ENCODE measurements at places on chromosomes 4 and X.

DNA sequence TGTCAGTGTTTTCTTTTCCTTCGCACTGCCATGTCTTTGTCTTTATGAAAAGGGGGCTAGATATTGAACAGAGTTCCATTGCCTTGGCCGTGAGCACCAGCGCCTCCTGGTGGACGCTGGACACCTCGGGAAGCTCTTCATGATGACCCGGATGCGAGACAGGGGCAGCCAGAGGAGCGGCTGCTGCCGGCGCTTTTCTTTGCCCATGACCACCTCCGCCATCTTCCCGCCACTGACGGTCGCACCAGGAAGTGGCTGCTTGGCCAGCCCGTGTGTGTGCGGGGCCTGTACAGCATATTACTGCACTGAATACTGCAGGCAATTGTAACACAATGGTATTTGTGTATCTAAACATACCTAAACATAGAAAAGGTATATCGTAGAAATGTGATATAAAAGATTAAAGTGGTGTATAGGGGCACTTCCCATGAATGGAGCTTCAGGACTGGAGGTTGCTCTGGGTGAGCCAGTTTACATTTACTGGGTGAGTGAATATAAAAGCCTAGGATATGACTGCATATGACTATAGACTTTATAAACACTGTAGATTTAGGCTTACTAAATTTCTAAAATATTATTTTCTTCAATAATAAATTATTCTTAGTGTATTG, 15.8 kb upstream of the GRIA2 start:
- no peaks in the 10 kb centered on the region for H3K36me3 ChIP-seq
- H3K4me1 ChIP-seq = peaks cover 2% of the 10 kb centered on the region
- no peak overlapping the region for H3K27ac ChIP-seq
- no peak overlapping the region for H3K4me3 ChIP-seq

- no peaks in the 10 kb centered on the region for H3K36me3 ChIP-seq
- no peak for DNase-seq
Observed at GRCh38 chr4:113866611-113867010, 105.1 kb upstream of the CAMK2D start.

- H3K4me3 ChIP-seq = no peak overlapping the region
- H3K27me3 ChIP-seq = no peaks in the 10 kb centered on the region
- peaks cover 41% of the 10 kb centered on the region for H3K4me1 ChIP-seq
- peaks cover 3% of the 10 kb centered on the region for H3K36me3 ChIP-seq
- no peak overlapping the region for H3K27ac ChIP-seq
Observed at GRCh38 chrX:9518889-9519288, 54.0 kb downstream of the TBL1X start.

GRCh38 chr4:181952478-181952877, 290.7 kb upstream of the TENM3 start:
- no peaks in the 10 kb centered on the region for H3K36me3 ChIP-seq
- no peak for DNase-seq
- no peak overlapping the region for H3K4me3 ChIP-seq
- H3K27ac ChIP-seq = peak overlapping the region; percentile 92
- H3K4me1 ChIP-seq = peaks cover 41% of the 10 kb centered on the region

DNA sequence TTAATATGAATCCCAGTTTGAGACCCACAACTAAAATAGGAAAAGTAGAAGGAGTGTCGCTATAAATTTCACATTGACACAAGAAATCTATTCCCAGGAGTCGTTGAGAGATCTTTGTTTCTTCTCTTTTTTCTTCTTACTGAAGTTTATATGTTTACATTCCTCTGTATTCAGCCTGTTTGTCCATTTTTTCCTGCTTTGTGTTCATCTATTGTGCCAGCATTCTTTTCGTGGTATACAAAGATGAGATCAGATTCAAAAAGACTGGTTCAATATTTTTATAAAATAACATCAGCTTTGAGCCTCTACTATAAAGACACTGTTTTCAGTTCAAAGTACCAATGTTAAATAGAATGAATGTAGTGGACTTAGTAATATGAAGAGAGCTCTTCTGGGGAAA, 95.4 kb upstream of the MYOZ2 start:
- no peaks in the 10 kb centered on the region for H3K36me3 ChIP-seq
- no peak for DNase-seq
- no peak overlapping the region for H3K27ac ChIP-seq
- H3K27me3 ChIP-seq = no peaks in the 10 kb centered on the region

- no peak for DNase-seq
- H3K4me1 ChIP-seq = peaks cover 3% of the 10 kb centered on the region
- no peak overlapping the region for H3K4me3 ChIP-seq
Observed at GRCh38 chr4:27685947-27686346, 825.3 kb downstream of the STIM2 start.

DNA sequence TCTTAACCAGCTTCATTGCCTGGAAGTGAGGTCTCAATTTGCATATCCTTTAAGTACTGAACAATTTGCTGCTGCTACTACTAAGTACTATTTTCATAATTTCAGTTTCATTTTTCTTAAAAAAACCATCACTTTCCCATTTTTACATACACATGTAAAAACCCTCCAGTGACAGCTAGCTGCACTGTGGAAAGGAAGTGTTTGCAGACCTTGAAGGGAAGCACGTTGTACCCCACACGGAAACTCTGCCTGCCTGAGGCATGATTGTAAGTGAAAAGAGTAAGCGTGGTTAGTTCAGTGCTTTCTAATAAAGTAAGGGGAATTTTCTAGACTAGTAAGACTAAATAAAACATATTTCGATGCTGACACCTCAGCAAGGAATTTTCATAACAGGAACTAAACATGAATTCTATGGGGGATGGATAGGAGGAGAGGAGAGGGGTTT, 103.6 kb downstream of the RAPGEF2 start:
- H3K27me3 ChIP-seq = no peaks in the 10 kb centered on the region
- H3K36me3 ChIP-seq = peaks cover 4% of the 10 kb centered on the region
- H3K27ac ChIP-seq = peak overlapping the region; percentile 51

DNA sequence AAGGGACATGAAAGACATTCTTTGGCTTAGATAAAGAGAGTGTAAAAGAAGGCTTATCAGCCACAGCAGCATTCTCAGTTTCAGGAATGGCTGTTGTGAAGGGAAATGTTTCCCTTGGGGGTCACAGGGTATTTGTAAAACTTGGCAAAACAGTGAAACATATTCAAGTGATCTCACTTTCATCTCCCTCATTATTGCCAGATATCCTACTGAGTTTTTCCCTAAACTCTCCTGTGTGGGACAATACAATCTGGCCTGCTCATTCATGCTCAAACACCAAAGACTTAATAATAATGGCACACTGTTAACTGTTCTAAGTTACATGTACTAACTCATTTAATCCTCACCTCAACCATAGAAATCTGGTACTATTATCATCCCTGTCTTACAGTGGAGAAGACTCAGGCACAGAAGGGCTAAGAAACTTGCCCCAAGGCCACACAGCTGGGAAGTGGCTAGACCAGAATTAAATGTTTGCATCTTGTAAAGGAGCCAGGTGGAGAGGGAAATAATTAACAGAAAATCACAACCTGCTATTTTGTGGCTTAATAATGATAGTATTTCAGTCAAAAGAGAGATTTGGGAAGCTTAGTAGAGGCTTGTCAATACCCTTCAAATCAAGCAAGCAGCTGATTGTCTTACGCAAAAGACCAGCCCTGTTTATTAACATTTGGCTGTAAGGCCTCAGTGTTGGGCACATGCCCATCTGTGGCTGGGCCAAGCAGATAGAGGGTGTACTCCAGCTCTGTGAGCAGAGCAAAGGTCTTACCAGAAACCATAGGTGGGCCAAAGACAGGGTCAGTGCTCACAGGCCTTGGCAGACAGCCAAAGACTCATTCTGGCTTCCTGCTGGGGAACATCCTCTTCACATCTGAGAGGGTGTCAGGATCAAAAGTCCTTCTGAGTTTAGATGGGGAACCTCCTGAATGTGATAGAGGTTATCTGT, 17.3 kb downstream of the SMPX start:
- peaks cover 89% of the 10 kb centered on the region for H3K4me1 ChIP-seq
- H3K27ac ChIP-seq = peak overlapping the region; percentile 92
- no peaks in the 10 kb centered on the region for H3K27me3 ChIP-seq
- DNase-seq = no peak
- no peaks in the 10 kb centered on the region for H3K36me3 ChIP-seq

GRCh38 chr4:16230308-16230707, 4.0 kb upstream of the TAPT1 start:
- peaks cover 30% of the 10 kb centered on the region for H3K4me1 ChIP-seq
- no peak overlapping the region for H3K27ac ChIP-seq
- H3K36me3 ChIP-seq = no peaks in the 10 kb centered on the region
- no peak for DNase-seq

GRCh38 chr4:89640620-89641366, 196.2 kb downstream of the SNCA start:
- peak overlapping the region; percentile 56 for H3K4me3 ChIP-seq
- no peaks in the 10 kb centered on the region for H3K27me3 ChIP-seq
- peak; percentile 73 for DNase-seq

DNA sequence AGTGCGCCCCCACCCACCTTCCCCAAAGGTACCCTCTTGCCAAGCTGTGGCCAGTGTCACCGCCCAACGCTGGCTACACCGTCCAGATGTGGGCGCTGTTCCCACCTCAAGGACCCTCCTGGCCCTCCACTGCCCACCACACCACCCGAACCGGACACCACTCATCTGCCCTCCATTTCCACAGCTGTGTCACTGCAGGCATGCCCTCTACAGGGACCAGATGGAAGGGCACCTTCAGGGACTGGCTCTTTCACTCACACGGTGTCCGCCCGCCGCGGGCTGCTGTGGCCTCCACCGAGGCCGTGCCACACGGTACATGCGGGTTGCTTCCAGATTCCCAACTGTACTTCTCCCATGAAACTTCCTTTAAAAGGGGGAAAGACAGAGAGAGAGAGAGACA, 87.7 kb downstream of the FAM53A start:
- H3K4me1 ChIP-seq = peaks cover 2% of the 10 kb centered on the region
- H3K27ac ChIP-seq = no peak overlapping the region
- no peak for DNase-seq
- H3K27me3 ChIP-seq = peaks cover 6% of the 10 kb centered on the region

DNA sequence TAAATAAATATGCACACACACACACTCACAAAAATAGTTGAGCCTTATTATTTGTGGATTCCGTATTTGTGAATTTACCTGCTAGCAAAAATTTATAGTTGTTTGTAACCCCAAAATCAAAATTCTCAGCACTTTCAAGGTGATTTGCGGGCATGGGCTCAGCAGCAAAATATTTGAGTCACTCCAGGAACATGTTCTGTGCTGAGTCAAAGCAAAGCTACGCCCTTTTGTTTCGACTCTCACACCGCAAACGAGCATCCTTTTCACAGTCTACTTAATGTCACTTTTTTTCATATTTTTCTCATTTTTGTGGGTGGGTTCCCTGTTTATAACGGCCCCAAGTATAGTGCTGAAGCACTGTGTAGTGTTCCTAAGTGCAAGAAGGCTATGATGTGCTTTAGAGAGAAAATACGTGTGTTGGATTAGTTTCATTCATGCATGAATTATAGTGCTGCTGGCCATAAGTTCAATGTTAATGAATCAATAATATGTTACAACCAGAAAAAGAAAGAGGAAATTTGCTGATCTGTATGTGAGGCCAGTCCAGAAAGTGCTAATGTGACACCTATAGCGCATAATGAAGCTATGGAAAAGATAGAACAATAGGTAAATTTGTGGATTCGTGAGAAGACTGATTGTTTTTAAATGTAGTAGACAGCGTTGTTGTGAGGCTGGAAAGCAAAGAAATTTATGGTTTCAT, 723.2 kb upstream of the AGA start:
- H3K36me3 ChIP-seq = peaks cover 6% of the 10 kb centered on the region
- DNase-seq = no peak
- H3K27ac ChIP-seq = peak overlapping the region; percentile 23

DNA sequence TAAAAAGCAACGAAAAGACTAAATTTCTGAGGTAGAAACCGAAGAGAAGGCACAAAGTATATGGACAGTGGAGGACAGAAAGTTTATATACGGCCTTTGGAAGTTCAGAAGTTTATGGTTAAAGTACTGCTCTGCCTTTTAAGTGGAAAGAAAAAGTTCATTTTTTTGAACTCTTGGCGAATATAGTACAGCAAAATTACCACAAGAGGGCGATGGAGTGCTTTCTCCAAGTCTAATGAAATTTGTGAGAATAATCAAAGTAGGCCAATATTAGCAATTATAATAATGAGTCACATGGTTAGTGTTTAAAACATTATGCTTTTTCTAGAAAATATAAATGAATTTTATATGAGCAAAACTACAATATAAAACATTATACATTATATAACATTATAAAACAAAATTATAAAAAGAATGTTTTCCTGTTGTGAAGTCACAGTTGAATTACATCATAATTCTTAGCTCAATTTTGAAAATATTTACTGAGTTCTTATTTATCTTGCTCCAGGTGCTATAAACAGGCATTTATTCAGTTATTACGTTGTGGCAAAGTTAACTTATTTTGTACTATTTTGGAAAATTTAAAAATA, 136.2 kb upstream of the BMPR1B start:
- DNase-seq = no peak
- H3K4me1 ChIP-seq = peaks cover 2% of the 10 kb centered on the region
- H3K36me3 ChIP-seq = peaks cover 11% of the 10 kb centered on the region
- H3K4me3 ChIP-seq = no peak overlapping the region
- no peak overlapping the region for H3K27ac ChIP-seq

DNA sequence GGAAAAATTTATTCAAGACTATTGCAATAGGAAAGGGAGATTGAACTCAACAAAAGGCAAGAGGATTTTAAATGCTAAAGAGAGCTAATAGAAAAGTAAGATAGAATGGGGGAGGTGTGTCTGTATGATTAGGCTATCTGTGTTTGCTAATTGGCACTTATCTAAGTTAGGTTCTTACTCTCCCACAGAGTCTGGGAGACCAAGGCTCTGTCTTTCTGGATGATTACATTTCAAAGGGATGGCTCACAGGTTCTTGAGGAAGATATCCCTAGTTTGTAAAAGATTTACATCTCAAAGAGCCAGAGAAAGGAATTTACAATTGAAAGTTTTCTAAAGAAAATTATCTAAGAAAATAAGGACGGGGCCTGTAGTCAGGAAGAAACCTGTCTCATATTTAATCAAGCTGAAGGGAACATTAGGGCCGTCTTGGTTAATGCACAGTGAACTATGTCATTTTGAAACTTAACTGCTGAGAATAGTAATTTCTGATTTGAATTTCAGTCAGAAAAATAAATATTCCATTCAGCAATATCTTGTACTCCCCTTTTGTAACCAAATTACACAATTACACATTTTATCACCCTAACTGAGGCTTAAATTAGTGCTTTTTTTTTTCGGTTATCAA, 75.8 kb downstream of the MAGEB10 start:
- H3K36me3 ChIP-seq = no peaks in the 10 kb centered on the region
- H3K4me3 ChIP-seq = no peak overlapping the region
- H3K4me1 ChIP-seq = peaks cover 10% of the 10 kb centered on the region
- no peak overlapping the region for H3K27ac ChIP-seq

DNA sequence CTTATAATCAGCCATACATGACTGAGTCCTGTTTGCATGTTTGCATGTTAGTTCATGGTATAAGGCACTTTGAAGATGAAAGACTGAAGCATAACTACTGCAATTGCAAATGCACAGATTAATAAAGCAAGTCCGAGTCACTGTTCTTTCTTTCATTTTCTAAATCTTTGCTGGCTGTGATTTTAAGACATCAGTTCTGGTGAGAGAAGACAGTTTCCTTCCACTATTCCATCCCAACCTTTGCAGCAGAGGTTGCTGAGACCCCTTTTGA, 28.3 kb downstream of the RASL11B start:
- peaks cover 30% of the 10 kb centered on the region for H3K4me1 ChIP-seq
- H3K36me3 ChIP-seq = peaks cover 6% of the 10 kb centered on the region
- DNase-seq = no peak
- no peak overlapping the region for H3K27ac ChIP-seq
- H3K27me3 ChIP-seq = no peaks in the 10 kb centered on the region

Measured in mesothelial cell of epicardium (in vitro differentiated cells).